CD8-positive, alpha-beta memory T cell (primary cell): ENCODE measurements at places on chromosomes 13 and 19.

GRCh38 chr13:76934671-76935070 lies 13.6 kb upstream of the ACOD1 start:
- no peak for DNase-seq

- no peak for DNase-seq
Observed at GRCh38 chr13:56888455-56888854, 252.3 kb upstream of the PRR20A start.

DNA sequence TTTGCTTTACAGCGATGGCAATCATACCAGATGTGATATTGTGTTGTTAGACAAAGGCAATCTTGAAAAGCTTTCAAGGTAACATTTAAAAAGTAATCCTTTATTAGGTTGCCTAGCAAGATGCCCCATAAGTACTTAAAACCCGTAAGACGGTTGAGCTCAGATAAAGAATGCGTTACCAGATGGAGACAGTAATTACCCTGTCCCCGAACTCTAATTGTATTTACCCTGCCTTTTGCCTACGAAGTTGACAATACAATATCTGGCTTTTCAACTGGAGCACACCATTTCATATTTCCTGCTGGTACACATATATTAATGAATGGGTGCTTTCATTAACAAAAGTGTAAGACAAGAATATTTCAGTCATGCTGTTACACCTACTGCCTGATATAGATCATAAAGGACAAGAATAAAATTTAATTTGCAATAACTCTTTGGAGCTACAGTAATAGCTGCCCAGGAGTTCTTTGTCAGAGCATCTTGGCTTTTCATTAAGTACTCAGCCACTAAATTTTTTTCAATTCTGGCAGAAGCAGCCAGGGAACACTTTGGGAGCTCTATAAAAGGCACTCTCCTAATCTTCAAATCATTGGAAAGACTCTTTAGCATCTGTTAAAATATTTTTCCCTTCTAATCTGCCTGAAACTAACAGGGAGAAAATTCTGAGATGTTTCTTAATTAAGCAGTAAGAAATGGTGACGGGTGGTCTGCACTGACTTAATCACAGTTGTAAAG lies 63.8 kb downstream of the DCT start:
- DNase-seq, result no peak

DNA sequence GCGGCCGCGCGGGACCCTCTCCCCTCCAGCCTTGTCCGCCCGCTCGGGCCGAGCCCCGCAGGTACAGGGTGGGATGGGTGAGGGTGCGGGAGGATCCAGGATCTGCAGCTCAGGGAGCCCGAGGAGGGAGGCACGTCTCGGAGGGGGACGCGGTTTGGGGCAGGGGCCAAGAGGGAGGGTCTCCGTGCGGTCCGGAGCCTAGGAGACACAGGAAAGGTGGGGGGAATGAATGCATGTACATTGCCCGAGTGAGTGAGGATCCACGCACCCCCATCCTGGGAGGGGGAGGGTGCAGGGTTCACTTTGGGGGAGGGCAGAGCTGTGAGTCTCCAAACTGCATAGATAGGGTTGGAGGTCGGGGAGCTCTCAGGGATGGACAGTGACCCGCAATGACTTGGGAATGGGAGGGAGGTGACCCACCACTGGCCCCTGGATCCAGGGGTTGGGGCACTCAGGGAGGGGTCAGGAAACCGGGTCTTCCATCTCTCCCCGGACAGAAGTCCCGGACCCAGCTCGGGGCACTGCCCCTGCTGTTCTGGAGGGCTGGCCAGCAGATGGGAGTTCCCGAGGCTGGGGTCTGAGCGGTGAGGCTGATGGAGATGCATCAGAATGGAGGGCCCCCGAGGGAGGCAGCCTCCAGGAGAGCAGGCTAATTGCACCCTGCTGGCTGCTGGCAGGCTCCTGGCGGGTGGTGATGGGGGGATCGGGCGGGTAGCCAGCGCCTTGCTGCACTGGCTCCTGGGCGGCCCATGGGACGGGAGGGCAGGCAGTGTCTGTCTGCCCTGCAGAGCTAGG lies 547 bp downstream of the KCNN1 start:
- no peak for DNase-seq

DNA sequence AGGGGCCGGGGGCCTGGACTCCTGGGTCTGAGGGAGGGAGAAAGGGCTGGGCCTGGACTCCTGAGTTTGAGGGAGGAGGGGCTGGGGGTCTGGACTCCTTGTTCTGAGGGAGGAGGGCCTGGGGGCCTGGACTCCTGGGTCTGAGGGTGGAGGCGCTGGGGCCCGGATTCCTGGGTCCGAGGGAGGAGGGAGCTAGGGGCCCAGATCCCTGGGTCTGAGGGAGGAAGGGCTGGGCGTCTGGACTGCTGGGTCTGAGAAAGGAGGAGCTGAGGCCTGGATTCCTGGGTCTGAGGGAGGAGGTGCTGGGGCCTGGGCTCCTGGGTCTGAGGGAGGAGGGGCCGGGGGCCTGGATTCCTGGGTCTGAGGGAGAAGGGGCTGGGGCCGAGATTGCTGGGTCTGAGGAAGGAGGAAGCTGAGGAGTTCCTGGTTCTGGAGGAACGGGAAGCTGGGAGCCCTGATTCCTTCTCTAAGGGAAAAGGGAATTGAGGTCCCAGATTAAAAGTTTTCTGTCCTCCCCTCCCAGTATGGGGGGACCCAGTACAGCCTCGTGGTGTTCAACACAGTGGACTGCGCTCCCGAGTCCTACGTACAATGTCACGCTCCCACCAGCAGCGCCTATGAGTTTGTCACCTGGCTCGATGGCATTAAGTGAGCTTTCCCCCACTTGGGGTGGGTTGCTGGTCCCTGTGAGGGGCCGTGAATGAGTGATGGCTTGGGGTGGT lies 721 bp downstream of the MED25 start:
- no peak for DNase-seq

- DNase-seq, result no peak
Observed at GRCh38 chr13:67635754-67636153, 405.6 kb upstream of the PCDH9 start.

GRCh38 chr13:24905242-24905641 lies 141.3 kb downstream of the RNF17 start:
- DNase-seq, result no peak

- no peak for DNase-seq
Observed at GRCh38 chr19:3451451-3451866, 28.9 kb downstream of the SMIM24 start.

- no peak for DNase-seq
Observed at GRCh38 chr13:66098931-66099628, 1131.1 kb downstream of the PCDH9 start.
